ENCODE measurements at places on chromosomes 11 and 22.

- H3K27me3 ChIP-seq: no peaks in the 10 kb centered on the region
- H3K4me3 ChIP-seq: no peak overlapping the region
- no peaks in the 10 kb centered on the region for H3K4me1 ChIP-seq
- no peaks in the 10 kb centered on the region for H3K36me3 ChIP-seq
- H3K27ac ChIP-seq: no peak overlapping the region
- DNase-seq: no peak
Observed at GRCh38 chr11:105538588-105538987, 71.3 kb upstream of the GRIA4 start.

GRCh38 chr22:17906978-17907747, 117.2 kb downstream of the MICAL3 start:
- DNase-seq: no peak
- H3K36me3 ChIP-seq: no peaks in the 10 kb centered on the region
- H3K4me3 ChIP-seq: no peak overlapping the region
- no peaks in the 10 kb centered on the region for H3K27me3 ChIP-seq
- H3K4me1 ChIP-seq: no peaks in the 10 kb centered on the region

GRCh38 chr11:120280600-120281051, 40.7 kb downstream of the POU2F3 start:
- H3K36me3 ChIP-seq: no peaks in the 10 kb centered on the region
- H3K4me3 ChIP-seq: no peak overlapping the region
- H3K27me3 ChIP-seq: no peaks in the 10 kb centered on the region
- H3K4me1 ChIP-seq: no peaks in the 10 kb centered on the region
- H3K27ac ChIP-seq: no peak overlapping the region

DNA sequence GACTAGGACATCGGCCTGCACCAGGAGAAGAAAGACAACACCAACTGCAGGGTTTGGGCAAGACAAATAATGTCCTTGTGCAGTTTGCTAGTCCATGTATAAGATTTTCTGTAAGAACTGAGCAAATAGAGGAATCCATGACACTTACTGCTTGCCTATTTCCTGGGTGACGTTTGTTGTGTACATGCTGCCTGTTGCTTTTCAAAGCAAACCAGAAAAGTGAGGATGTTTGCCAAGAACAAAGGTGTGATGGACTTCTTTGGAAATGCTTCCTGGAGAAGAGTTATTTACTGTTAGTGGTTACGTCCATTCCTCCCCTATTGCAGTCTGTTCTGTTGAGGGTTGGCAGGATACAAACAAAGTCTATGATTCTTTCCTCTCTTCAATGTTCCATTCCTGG, 126.5 kb downstream of the CASP12 start:
- DNase-seq: no peak
- H3K36me3 ChIP-seq: no peaks in the 10 kb centered on the region
- no peaks in the 10 kb centered on the region for H3K4me1 ChIP-seq
- H3K27me3 ChIP-seq: no peaks in the 10 kb centered on the region

DNA sequence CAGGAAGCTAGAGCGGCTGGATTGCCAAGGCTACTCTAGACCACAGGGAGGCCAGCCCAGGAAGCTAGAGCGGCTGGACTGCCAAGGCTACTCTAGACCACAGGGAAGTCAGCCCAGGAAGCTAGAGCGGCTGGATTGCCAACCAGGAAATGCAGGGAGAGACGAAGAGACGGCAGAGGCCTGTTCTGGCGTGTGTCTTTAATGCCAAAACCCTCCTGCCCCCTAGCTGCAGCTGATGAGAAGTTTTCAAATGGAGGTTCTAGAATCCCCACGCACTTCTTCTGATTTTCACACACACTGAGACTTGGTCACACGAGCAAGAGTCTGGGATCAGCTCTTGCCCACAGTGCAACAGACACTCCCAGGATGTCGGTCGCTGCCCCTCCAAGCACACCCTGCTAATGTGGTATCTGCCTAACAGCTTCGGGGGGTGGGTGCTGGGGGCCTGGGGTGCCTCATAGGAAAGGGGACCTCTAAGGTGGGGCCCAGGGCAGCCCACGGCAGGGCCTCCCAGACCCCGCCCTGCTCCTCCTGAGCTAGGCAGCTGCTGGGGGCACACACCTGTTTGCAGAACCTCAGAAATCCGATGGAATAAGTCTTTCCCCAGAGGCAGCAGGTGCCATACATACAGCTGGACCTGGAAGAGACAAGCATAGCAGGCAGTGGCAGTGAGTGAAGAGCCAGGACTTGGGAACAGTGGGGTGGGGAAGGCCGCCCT, 28.5 kb downstream of the MAFF start:
- no peak overlapping the region for H3K27ac ChIP-seq
- no peak overlapping the region for H3K4me3 ChIP-seq
- H3K36me3 ChIP-seq: peaks cover 20% of the 10 kb centered on the region
- peaks cover 11% of the 10 kb centered on the region for H3K4me1 ChIP-seq
- DNase-seq: no peak
- H3K27me3 ChIP-seq: no peaks in the 10 kb centered on the region

GRCh38 chr11:101436511-101437142, 147.2 kb downstream of the TRPC6 start:
- H3K4me1 ChIP-seq: no peaks in the 10 kb centered on the region
- H3K27me3 ChIP-seq: no peaks in the 10 kb centered on the region
- H3K27ac ChIP-seq: no peak overlapping the region
- DNase-seq: peak; percentile 53
- H3K36me3 ChIP-seq: no peaks in the 10 kb centered on the region

- H3K27me3 ChIP-seq: no peaks in the 10 kb centered on the region
- H3K4me3 ChIP-seq: no peak overlapping the region
- no peak for DNase-seq
- no peak overlapping the region for H3K27ac ChIP-seq
Observed at GRCh38 chr11:10326012-10326964, 21.4 kb downstream of the ADM start.

- no peak overlapping the region for H3K27ac ChIP-seq
- no peak overlapping the region for H3K4me3 ChIP-seq
- no peaks in the 10 kb centered on the region for H3K36me3 ChIP-seq
- DNase-seq: no peak
- no peaks in the 10 kb centered on the region for H3K27me3 ChIP-seq
Observed at GRCh38 chr11:82895437-82896091, 4.7 kb downstream of the PRCP start.

DNA sequence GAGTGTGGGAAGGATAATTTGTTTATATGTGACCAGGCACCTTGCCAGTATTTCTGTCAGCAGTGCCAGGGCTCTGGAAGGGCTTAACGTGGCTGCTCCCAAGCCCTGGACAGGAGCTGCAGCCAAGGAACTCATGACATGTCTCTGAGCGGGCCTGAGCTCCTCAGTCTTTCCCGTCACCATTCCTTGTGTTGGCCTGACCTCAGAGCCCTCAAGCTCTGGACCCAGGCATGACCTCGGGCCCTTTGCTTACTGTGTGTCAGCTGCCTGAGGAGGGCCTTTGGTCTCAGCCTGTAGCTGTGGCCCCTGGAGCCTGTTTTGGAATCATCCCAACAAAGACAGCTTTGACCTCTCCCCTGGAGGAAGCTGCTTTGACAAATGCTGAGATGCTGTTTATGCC, 264.1 kb upstream of the PLET1 start:
- no peaks in the 10 kb centered on the region for H3K36me3 ChIP-seq
- H3K4me1 ChIP-seq: no peaks in the 10 kb centered on the region
- no peaks in the 10 kb centered on the region for H3K27me3 ChIP-seq

- H3K4me3 ChIP-seq: no peak overlapping the region
- H3K27me3 ChIP-seq: no peaks in the 10 kb centered on the region
- no peak overlapping the region for H3K27ac ChIP-seq
- H3K36me3 ChIP-seq: no peaks in the 10 kb centered on the region
- no peaks in the 10 kb centered on the region for H3K4me1 ChIP-seq
- no peak for DNase-seq
Observed at GRCh38 chr11:64053699-64054098, 18.0 kb downstream of the FLRT1 start.

GRCh38 chr22:35506259-35506570, 34.4 kb upstream of the RASD2 start:
- H3K27me3 ChIP-seq: peaks cover 5% of the 10 kb centered on the region
- H3K4me3 ChIP-seq: no peak overlapping the region
- no peaks in the 10 kb centered on the region for H3K4me1 ChIP-seq
- no peak for DNase-seq
- no peaks in the 10 kb centered on the region for H3K36me3 ChIP-seq

DNA sequence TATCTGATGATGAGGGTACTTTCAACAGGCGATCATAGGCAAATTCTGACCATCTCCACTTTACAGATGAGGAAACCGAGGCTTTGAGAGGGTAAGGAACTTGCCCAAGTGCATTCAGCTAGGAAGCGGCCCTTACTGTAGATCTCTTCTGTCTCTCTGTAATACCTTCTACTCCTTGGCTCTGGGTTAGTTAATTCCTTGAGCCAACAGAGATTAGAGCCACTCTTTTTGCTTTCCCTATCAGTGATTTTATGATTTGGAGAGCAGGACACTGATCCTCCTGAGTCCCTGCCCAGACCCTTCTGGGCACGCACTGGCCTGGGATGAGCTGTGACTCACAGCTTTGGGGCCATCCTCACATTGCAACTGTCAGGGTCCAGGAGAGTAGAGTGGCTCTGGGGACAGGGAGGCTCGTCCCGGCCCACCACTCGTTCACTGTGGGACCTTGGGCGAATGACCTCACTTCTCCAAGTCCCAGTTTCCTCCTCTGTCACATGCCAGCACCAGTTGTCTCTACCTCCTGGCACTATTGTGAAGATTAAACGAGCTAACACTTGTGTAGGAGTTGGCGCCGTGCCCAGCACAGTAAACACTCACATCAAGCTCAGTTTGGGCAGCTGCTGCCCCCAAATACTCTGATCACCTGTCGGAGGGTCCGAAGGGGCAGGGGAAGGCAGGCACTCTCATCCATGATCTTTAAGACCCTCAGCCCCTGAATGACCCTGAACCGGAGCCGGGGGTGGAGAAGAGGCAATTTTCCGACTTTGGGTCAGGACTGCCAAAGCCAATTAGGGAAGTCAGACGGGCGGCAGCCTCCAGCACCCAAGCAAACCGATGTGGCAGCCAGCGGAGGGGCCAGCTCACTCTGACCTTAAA, 235.0 kb downstream of the MIAT start:
- no peaks in the 10 kb centered on the region for H3K36me3 ChIP-seq
- no peaks in the 10 kb centered on the region for H3K4me1 ChIP-seq
- no peaks in the 10 kb centered on the region for H3K27me3 ChIP-seq
- H3K4me3 ChIP-seq: no peak overlapping the region

DNA sequence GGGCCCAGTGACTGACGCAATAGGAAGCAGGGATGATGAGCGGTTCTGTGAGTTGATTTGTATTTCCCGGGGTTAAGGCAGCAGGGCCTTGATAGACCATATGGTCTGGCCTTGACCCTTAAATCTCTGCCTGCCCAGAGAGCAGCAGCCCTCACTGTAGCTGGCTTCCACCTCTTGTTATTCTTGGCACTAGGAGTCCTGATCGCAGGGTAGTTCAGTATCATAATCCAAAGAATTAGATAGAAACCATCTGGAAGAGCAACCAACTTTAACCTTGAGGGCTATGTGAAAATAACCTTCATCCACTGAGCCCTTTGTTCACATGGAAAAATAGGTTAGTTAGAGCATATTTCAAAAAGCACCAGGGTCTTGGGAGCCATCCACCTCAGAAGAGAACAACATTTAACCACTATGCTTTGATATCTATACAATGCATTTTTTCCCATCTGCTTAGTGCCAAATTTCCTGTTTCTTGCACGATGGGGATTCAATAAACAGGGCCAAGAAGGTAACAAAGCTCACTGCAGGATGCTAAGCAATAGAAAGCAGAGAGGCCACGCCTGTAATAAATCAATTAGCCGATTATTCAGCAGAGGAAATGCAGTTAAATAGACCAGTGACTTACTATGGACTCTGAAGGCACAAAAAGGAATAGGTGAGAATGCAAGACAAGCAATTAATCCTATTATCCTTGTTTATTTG, 761.3 kb downstream of the OPCML start:
- no peaks in the 10 kb centered on the region for H3K27me3 ChIP-seq
- no peak overlapping the region for H3K27ac ChIP-seq
- H3K4me3 ChIP-seq: no peak overlapping the region
- no peaks in the 10 kb centered on the region for H3K36me3 ChIP-seq

GRCh38 chr22:29314537-29315285, 786 bp downstream of the RASL10A start:
- peaks cover 51% of the 10 kb centered on the region for H3K27me3 ChIP-seq
- H3K36me3 ChIP-seq: no peaks in the 10 kb centered on the region
- no peak for DNase-seq
- no peak overlapping the region for H3K4me3 ChIP-seq

DNA sequence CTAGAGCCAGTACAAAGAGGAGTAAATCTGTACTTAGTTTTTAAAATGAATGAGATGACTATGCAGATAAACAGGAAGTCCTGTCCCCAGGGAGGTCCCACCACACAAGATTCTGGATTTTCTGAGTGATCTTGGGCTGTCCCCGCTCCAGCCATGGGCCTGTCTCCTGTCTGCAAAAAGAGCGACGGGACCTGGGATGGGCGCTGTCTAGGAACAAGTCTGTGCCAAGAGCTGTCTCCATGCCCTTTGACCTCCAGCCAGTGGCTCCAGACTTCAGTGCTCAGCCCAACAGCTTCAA, 6.0 kb downstream of the CSNK1E start:
- H3K4me1 ChIP-seq: peaks cover 61% of the 10 kb centered on the region
- no peaks in the 10 kb centered on the region for H3K27me3 ChIP-seq
- H3K27ac ChIP-seq: peak overlapping the region; percentile 93
- DNase-seq: peak; percentile 27
- H3K36me3 ChIP-seq: no peaks in the 10 kb centered on the region

- H3K4me1 ChIP-seq: no peaks in the 10 kb centered on the region
- H3K27me3 ChIP-seq: no peaks in the 10 kb centered on the region
- no peak for DNase-seq
- no peak overlapping the region for H3K27ac ChIP-seq
- no peak overlapping the region for H3K4me3 ChIP-seq
Observed at GRCh38 chr22:34973926-34974325, 92.0 kb upstream of the ISX start.

DNA sequence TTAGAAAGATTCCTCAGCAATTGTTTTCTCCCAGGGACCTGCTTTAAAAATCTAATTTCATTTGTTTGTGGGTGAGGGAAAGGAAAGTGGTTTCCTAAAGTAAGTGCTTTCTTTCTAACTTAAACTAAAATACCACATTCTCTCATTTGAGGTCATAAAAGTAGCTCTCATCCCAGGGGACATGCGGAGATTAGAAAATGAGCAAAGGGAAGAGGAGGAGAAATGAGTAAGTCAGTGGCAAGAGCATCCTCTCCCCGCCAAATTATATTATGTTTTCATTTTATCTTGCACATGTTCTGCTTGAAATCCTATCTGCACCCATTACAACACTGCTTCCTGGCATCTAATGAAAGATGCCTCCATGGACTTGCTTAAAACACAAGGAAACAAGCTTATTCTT, 191.4 kb downstream of the ARHGAP42 start:
- no peak overlapping the region for H3K4me3 ChIP-seq
- H3K27me3 ChIP-seq: no peaks in the 10 kb centered on the region
- H3K4me1 ChIP-seq: peaks cover 16% of the 10 kb centered on the region
- no peak for DNase-seq
- no peak overlapping the region for H3K27ac ChIP-seq

DNA sequence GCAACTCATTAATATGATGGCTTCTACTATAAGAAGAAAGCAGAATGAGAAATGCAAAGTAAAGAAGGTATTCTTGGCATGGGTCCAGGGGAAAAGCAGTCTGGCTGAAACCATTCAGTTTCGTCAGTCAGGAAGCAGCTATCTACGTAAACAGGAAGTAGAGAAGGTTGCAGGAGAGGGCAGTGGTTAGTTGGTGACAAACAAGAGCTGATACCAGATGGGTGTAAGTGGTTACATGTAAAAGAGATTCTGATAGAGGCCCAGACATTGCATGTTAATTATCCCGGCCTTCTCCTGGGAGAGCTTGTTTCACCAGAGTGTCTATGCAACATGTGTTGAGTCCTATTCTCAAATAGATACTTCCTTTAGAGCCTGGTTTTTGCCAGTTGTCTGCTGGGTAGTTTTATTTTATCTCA, 58.4 kb upstream of the PSMA1 start:
- peaks cover 23% of the 10 kb centered on the region for H3K4me1 ChIP-seq
- peak; percentile 95 for DNase-seq
- H3K27ac ChIP-seq: peak overlapping the region; percentile 93
- H3K4me3 ChIP-seq: peak overlapping the region; percentile 19
- H3K27me3 ChIP-seq: no peaks in the 10 kb centered on the region
- no peaks in the 10 kb centered on the region for H3K36me3 ChIP-seq
